ENCODE measurements at places on chromosomes 6 and 20. TPM values are rescaled to one million over a fixed set of nuclear protein-coding genes. Genes with fewer than 3 reads are reported as not detected.

The OR2H1 gene
- total RNA-seq, result not detected

The RPP40 gene
- 42.0 TPM for total RNA-seq

The SLC22A7 gene
- not detected for total RNA-seq

- DNase-seq, result peak; percentile 7
These were observed 292.0 kb downstream of the ALDH8A1 start for GRCh38 chr6:134657751-134658527.

GRCh38 chr6:129662406-129662766, 47.6 kb downstream of the ARHGAP18 start:
- DNase-seq, result no peak

DNA sequence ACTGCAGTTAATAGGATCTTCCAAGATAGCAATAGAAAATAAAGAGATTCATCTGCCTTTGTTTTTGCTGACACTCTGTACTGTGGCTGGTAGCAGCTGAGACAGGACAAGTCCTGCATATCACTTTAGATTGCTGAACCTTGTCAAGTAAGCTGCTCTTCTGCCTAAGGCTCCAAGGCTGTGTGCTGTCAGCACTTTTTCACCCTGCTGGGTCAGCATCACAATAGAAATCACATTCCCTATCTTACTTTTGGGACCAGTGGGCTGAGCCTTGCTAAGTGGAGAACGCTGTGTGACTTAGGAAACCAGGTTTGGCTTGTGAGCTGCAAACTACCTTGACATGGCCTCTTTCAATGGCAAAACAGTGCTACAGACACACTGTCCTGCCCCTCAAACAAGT, 263.9 kb downstream of the FRK start:
- DNase-seq, result no peak

DNA sequence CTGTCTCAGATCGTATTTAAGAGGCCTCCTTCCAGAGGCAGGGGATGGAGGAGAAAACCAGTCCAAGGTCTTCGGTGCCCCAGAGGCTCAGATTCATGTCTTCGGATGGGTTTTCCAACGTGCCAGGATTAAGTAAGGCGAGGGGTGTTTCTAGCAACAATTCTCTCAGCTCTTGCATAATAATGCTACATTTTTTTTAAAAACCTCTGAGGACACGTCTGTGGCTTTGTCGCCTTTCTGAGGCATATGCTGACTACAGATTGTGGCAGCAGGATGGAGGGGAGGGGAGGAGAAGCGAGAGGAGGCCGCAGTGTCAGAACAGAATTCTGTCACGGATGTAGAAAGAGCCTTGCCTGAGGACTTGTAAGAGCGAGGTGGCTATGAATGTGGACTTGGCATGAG, 17.7 kb upstream of the CCDC167 start:
- no peak for DNase-seq

DNA sequence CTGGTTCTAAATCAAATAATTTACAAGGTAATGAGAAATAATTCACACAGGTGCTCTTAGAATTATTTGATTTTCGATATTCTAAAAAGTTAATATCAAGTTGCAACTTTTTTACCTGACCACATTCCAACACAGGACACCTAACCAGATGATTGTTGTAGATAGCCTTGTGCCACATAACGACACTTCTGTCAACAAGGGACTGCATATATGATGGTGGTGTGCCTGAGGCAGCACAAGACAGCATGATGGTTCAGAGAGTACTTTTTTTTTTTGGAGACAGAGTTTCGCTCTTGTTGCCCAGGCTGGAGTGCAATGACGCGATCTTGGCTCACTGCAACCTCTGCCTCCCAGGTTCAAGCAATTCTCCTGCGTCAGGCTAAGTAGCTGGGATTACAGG, 66.2 kb upstream of the TMEM30A start:
- DNase-seq, result no peak

- no peak for DNase-seq
These were observed 363.3 kb downstream of the SMOC2 start for GRCh38 chr6:168804331-168804730.

GRCh38 chr6:137880746-137881521, 13.9 kb downstream of the TNFAIP3 start:
- no peak for DNase-seq

DNA sequence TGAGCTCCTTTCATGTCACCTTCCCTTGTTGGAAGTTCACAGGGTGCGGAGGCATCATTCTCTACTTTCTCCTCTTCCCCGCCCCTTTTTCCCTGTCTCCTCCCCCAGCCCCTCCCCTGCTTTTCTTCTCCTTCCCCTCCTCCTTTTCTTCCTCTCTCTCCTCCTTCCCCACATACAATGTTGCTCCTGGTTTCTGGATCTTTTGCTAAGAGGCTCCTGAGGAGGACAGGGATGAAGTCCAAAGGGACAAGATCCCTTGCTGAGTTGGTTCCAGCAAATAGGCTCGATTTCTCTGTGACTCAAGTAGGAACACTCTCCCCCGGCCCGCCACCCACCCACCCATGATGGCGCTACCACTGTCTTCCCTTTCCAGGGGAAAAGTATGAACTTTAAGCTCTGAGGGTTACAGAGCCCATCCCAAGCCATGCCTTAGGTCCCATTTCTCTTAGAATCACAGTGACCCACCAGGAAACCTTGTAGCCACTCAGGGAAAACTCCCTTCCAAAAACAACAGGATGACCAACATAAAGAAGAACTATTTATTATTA, 852 bp upstream of the TFEB start:
- no peak for DNase-seq

DNA sequence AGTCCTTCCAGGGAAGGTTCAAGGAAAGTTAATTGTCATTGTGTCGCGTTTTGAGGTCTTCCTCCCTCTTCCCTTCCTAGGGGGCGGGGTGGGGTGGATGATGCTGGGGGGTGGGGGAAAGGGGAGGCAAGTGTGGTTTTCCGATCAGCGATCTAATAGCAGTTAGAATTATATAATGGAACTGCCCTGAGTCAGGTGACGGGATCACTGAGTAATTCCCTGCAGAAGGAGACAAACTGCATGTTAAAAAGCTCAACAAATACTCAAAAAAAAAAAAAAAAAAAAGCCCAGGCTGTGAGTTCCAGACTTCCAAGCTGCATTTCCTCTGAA, 240.4 kb downstream of the PHACTR1 start:
- no peak for DNase-seq
